AG10803 (cell line): ENCODE measurements at places on chromosomes 7 and 10.

- no peak for DNase-seq
These were observed 70.9 kb upstream of the CHST15 start for GRCh38 chr10:124164264-124164663.

DNA sequence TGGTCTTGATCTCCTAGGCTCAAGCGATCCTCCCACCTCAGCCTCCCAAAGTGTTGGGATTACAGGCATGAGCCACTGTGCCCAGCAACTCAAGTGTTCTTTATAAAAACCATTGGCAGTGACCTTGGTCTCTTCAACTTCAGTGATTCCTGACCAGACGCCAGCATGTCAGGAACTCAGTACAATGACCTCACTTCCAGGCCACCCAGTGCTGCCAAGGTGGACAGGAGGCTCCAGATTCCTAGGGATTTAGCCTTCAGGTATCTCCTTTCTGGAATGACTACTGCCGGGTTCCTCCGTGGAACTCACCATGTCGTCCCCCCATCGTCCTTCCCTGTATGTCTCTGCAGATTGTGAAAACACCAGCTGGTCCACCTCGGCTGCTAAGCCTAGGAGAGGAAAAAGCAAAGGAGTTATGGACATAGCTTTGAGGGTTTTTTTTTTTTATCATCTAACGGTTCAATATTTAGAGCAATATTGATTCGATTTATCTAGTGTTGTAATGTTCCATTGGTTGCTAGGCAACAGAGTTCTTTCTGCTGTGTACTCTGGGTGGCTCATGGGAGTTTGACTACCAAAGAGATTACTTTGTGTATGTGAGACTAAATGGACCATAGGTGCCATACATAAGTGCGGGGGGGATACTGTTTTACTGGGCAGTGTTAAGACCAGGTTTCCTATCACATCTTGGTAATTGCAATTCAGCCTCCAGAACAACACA lies 425.8 kb upstream of the AUTS2 start:
- DNase-seq: no peak

DNA sequence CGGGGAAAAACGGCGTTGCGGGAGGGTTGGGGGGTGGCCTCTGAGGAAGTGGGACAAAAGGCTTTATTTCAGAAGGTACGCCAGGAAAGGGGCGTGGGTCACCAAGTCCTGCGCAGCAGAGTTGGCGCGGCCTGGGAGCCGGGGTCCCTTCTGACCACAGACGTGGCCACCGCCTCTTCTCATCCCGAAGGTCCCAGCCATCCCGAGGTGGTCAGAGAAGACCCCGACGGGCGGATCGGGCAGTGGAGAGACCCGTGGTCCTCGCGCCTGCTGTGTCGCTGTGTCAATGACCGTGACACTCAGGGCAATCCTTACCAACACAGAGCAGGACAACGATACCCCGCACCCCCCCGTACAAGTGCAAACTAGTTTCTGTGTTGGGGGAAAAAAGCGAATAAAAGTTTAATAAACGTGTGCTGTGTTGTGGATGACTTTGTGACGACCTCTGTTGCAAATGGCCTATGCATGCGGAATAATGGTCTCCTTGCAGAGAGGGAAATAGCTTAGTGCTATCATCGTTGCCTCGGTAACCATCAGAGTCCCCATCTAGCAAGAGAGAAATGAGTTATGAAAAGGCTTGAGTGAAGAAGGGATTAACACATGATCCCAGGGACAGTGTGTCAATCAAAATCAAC lies 19.4 kb upstream of the GATA3 start:
- DNase-seq: no peak

- DNase-seq: no peak
These were observed 147.1 kb upstream of the STEAP1 start for GRCh38 chr7:90007001-90007654.

DNA sequence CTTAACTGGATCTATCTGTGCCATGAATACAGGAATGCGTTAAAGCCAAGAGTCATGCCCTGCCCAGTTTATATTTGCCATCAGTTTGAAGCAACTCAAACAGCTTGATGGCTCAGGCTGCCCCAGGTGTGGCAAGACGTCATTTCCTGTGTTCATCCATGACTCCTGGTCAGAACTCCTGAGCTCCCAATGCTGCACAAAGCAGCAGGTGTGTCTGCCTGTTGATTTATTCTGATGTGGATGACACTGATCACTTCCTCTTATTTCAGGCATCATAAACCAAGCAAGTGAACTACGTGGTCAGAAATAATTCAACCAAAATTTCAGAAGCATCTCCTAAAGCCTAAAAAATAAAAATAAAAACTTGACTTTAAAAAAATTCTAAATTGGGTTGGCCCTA lies 68.5 kb downstream of the EZH2 start:
- DNase-seq: no peak

DNA sequence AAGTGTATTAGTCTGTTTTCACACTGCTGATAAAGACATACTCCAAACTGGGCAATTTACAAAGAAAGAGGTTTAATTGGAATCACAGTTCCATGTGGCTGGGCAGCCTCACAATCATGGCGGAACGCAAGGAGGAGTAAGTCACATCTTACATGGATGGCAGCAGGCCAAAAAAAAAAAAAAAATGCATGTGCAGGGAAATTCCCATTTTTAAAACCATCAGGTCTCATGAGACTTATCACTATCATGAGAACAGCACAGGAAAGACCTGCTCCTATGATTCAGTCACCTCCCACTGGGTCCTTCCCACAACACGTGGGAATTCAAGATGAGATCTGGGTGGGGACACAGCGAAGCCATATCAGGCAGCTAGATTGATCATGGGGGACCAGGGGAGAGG lies 136.8 kb downstream of the EXOC4 start:
- no peak for DNase-seq

- DNase-seq: peak; percentile 54
These were observed 2.9 kb upstream of the XPNPEP1 start for GRCh38 chr10:109926061-109926745.

DNA sequence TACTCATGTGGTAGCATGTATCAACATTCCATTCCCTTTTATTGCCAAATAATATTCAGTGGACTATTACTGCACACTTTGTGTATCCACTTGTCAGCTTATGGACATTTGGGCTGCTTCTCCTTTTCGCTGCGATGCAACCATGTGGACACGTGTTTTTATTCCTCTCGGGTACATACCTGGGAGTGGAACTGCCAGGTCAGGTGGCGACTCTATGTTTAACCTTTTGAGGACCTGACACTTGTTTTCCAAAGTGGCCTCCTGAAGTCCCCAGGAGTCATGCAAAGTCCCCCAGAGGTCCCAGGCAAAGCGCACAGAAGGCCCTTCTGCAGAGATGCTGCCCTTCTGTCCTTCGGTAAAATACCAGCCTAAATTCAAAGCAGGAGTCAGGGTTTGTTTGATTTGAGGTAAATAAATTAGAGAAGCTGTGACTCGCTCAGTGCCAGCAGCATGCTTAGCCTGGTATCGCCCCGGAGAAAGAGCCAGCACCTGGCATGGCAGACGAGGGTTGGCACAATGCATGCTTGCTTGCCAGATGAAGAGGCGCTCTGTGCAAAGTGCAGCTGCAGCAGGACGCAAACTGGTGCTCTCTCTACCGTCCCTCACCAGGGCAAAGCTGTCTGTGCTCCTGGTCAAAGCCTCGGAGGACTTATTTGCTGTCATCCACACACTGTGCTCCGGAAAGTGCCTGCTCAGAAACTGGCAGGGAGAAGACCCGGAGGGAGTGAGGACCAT lies 37.8 kb downstream of the HIPK2 start:
- no peak for DNase-seq

GRCh38 chr10:132204078-132204780 lies 17.5 kb downstream of the DPYSL4 start:
- no peak for DNase-seq

GRCh38 chr10:67923551-67923950 lies 39.1 kb downstream of the SIRT1 start:
- DNase-seq: peak; percentile 56

GRCh38 chr7:18724318-18724717 lies 228.8 kb downstream of the HDAC9 start:
- DNase-seq: peak; percentile 2

DNA sequence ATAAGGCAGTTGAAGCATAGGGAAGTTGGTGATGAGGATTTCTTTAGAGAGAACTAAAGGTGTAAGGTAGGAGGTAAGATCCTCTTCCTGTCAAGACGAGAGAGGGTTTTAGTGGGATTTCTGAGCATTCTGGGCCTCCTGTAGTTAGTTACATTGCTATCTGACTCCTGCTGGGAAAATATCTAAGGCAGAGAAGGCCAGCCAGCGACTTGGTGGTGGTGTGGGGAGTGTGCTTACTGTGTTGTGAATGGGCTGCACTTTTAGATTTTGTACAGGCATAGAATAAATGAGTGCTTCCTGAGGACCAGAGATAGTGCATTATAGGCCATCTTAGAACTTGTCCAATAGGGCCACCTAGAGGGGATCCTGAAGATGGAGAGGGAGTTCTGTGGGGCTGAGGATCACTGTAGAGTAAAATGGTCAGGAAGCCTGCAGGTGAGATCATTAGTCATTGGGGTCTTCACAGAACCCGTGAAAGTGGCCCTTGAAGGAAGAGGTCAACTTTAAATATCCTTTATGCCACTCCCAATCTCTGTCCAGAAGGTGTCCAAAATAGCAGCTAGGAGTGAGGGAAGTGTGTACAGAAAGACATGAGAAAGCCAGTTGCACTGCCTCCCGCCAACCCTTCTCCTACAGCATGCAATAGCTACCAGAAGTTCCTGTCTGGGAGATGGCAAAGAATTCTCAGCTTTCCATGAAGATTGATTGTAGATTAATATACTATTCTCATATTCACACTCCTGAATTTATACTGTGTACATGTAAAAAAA lies 266.6 kb downstream of the POLR1F start:
- peak; percentile 69 for DNase-seq

GRCh38 chr7:156062286-156062685 lies 250.0 kb upstream of the SHH start:
- no peak for DNase-seq

DNA sequence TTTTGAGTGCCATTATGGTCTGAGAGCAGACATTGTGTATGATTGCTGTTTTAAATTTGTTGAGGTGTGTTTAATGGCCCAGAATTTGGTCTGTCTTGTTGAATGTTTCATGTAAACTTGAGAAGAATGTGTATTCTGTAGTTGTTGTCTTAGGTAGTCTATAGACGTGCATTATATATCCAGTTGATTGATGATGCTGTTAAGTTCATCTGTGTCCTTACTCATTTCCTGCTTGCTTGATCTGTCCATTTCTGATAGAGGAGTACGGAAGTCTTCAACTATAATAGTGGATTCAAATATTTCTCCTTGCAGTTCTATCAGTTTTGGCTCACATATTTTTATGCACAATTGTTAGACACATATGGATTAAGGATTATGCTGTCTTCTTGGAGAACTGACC lies 16.0 kb downstream of the PTPN12 start:
- no peak for DNase-seq

DNA sequence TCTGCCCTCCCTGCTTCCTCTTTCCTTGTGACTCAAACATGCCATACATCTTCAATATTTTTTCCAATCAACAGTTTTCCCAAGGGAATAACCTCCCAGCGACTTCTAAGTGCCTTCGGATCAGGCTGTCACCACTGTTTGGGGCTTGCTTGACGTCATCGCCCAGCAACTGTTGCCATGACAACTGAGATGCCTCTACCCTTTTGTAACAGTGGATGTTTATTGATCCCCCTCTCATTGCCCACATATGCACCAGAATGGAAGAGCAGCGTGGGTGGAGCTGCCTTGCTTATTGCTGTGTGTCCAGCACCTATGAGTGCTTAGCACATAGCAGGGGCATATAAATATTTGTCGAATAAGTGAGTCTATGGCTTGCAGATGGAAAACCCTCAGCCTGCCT lies 14.4 kb downstream of the FFAR4 start:
- no peak for DNase-seq

- no peak for DNase-seq
These were observed 16.5 kb upstream of the WIPI2 start for GRCh38 chr7:5173496-5173895.

DNA sequence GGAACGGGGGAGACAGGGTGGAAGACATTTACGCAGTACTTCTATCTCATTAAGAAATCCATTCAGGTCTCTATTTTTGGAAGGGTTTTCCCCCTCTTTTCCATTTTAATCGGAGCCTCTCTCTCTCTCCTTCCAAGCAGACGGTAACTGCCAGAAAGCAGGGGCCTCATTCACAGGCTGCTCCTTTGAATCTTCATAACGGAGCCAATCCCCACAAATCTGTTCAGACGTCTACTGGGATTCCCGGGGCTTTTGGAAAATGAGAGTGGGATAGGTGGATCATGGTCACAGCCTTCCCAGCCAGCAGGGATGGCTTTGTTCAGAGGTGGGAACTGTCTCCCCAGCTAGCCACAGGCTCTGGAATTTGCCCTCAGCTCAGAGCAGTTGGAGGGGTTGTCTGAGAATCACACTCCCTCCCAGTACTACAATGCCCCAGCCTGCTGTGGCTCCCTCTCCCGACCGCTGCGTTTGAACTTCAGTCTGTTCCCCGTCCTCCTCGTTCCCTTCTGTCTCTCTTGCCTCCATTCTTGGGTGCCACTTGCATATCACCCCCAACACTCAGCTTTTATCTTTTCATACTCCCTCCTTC lies 413.6 kb downstream of the PLXNA4 start:
- DNase-seq: no peak

- DNase-seq: no peak
These were observed 104.7 kb downstream of the NPSR1 start for GRCh38 chr7:34762764-34763163.

DNA sequence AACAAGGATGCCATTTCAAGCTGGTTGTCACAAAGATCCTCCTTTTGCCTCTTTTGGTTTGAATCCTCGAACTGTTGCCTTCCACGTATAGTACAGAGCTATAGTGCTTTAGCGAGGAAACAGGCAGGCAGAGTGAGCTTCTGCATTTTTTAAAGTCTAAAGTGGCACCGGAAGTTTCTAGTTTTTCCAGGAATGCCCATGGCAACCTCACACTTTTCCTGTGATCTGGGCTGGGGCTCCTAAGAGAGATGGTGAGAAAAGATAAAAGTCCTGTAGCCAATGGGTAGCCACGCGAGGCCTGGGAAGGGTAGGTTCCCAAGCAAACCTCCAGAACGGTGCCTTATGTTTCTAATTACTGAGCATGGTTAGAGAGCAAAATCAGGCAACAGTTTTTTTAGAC lies 76.7 kb downstream of the CALD1 start:
- DNase-seq: peak; percentile 86

GRCh38 chr10:97096261-97097083 lies 89.3 kb downstream of the SLIT1 start:
- no peak for DNase-seq

GRCh38 chr7:95436407-95436806 lies 1.6 kb upstream of the PON2 start:
- no peak for DNase-seq

DNA sequence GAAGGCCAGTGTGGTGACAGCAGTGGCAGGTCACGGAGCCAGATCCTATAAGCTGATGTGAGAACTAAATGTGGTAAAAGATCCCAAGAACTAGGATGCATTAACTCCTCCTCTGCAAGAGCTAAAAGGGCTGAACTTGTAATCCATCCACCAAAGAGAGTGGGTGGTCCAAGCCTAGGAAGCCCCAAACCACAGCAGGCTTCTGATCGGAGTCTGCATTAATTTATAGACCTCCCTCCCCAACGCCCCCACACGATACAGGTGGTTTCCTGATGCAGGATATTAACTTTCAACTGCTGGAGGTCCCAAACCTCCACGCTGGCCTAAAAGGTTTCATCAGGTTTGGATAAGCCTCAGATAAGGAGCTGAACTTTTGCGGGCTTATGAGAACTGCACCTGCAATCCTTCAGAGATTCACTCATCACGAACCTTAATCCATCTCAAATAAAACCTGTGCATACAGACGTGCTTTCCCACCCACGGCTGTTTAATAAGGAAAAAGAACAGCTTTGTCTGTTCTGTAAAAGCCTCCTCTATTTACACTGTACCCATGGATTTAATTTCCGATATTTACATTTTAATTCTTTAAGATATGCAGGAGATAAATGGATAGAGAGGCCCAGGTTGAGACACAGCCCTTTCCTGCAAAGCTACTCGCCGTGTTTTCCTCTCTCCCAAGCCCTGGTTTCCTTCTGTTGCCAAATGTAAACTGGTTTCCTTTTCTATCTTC lies 74.9 kb downstream of the GFRA1 start:
- no peak for DNase-seq
